Left colon (tissue), 2 donors: ENCODE measurements at places on chromosomes 5 and 9.

DNA sequence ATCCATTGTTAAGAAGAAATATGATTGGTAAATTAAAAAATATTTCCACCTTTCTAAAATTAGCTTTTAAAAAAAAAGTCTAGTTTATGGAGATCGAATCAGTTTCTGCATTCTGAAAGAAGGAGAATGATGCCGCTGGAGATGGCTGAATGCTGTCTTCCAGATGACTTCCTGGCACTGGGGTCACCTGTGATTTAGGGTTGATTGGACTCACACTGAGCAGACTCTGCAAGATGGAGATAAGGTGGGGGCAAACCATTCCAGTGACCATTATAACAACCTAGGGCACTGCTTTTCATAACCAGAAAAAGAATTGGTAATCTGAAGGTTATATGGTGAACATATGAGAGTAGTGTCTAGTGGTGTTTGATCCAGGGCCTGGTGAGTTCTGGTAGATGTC is 40.8 kb downstream of the RHOBTB3 start:
- DNase-seq = no peak

DNA sequence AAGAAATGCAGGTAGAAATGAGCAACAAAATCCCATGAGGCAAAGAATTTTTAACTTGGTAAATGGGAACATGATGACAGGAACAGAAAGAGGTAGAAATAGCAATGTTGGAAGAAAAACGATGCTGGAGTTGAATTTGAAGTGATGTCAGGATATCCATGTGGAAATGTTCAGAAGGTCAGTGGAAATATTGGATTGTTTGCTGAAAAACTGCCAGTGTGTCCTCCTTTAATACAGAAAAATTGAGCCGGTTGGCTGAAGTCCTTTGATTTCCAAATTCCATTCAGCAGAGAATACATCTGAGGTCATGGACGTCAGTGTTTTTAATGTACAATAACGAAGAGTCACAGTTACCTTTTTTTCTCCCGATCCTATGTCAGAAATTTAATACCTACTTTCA is 110.0 kb upstream of the DMAC1 start:
- DNase-seq = no peak

DNA sequence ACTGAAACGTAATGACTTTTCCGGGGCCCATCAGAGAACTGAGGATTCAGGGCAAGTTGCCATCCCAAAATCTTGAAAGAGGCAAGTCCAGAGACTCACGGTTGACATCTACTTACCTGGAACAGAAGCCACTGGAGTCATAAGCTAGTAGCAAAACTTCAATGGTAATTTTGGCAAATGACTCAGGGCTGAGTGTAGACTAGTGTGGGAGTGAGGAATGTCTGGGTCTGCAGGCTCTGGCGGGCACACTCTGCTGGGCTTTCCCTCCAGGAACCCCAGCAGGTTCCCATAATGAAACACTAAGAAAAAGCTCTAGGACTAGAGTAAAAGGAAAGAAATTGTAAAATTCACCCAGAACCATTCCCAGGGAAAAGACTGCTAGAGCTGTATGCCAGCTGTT is 122.9 kb upstream of the NFIL3 start:
- DNase-seq = no peak

GRCh38 chr9:89972535-89972934 is 367.7 kb downstream of the GADD45G start:
- DNase-seq = no peak

DNA sequence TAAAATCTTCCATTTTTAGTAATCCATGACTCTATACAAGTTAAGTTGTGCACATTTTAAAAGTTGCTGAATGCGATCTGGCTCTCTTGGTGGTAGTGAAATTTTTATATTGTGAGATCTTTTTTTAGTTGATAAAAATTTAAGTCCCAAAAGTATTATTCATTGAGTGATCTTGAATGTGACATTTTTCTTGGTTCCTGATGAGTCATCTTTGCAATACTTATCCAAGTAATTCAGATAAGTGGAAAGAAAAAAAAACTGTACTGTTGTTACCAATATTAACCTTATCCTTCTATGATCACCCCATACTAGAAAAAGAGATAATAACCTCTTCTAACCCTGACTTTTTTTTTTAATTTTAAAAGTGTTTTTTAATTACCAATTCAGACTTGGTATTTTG is 601.3 kb downstream of the PSAT1 start:
- DNase-seq = no peak
